ENCODE measurements at places on chromosomes 2 and 18.

DNA sequence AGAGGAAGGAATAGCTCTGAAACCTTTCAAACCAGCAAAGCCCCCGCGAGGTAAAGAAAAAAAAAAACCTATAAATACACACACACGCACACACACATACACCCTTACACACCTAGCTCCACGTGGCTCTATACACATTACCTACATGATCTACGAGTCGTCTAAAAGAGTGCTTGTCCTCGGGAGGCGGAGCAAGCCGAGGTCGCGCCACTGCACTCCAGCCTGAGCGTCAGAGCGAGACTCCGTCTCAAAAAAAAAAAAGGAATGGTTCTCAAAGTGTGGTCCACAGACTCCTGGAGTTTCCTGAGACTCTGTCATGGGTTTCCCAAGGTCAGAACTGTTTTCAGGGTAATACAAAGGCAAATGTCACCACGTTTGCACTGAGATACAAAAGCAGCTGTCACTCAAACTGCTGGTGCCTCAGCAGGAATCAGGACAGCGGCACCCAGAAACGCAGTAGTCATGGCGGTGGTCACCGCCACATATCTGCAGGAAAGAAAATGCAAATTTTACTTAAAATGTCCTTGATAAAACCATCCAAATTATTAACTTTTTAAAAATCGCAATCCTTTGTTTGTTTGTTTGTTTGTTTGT is 130.0 kb upstream of the GPC1 start:
- peaks cover 6% of the 10 kb centered on the region for H3K4me1 ChIP-seq
- H3K4me3 ChIP-seq: no peak overlapping the region
- H3K27ac ChIP-seq: no peak overlapping the region

DNA sequence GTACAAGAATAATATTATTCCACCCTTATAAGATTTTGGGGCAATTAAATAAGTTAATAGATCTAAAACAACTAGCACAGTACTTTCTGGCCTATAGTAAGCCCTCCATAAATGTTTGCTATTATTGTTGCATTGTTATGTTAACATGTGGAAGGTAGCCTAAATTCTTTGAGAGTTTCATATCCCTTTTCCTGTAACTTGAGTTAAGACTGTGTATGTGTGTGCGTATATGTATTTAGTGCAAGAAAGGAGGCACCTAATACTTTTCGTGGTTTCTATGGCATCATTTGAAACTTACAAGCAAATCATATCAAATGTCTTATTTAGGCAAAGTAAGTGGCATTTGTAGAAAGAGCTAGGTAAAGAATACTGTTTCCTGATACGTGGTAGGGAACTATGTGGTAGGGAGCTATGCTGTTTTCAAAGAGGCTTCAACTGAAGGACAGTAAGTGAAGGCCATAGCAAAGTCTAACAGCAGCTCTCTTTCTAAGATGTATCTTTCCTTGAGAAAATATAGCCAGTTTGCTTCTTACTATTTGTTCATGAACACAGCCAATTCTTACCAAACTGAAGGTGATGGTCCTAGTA is 36.8 kb upstream of the C2orf74 start:
- no peaks in the 10 kb centered on the region for H3K36me3 ChIP-seq
- DNase-seq: no peak
- no peaks in the 10 kb centered on the region for H3K4me1 ChIP-seq
- no peak overlapping the region for H3K27ac ChIP-seq
- H3K4me3 ChIP-seq: no peak overlapping the region

DNA sequence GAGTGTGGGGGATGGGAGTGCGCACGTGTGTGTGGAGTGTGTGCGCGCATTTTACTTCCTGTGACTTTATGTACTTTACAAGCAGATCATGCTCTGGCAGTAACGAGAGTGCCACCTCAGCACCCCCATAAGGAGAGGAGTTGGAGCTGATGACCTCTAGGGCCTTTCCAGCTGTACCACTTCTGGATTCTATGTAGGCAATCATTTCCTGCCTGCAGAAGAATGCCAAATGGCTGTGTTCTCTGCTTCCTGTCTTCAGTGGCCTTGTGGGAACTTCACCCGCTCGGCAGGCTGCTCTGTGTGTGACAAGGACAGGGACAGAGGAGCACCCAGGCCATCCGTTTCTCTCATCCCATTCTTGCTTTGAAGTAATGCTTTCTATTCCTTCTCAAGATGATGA is 22.8 kb upstream of the ZNF385B start:
- no peaks in the 10 kb centered on the region for H3K36me3 ChIP-seq
- no peak overlapping the region for H3K4me3 ChIP-seq
- no peaks in the 10 kb centered on the region for H3K27me3 ChIP-seq
- H3K4me1 ChIP-seq: no peaks in the 10 kb centered on the region
- DNase-seq: no peak
- H3K27ac ChIP-seq: no peak overlapping the region

- no peaks in the 10 kb centered on the region for H3K36me3 ChIP-seq
- H3K27me3 ChIP-seq: no peaks in the 10 kb centered on the region
- DNase-seq: no peak
Observed at GRCh38 chr2:181165199-181165868, 184.9 kb downstream of the UBE2E3 start.

DNA sequence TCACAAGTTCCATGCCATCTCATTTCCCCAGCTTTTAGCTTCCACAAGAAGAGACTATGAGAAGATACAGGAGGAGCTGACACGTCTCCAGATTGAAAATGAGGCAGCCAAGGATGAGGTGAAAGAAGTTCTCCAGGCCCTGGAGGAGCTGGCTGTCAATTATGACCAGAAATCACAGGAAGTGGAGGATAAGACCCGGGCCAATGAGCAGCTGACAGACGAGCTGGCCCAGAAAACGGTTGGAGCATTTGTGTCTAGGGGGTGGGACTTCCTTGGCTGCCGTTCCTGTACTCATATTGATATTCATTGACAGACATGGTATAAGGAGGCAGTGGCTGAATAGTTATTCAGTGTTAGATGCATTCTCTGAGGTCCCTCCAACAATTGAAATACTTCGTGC is 57.2 kb upstream of the LYPD6B start:
- no peak overlapping the region for H3K27ac ChIP-seq
- no peak overlapping the region for H3K4me3 ChIP-seq
- H3K4me1 ChIP-seq: peaks cover 8% of the 10 kb centered on the region
- DNase-seq: no peak

GRCh38 chr2:22907330-22907729 is 477.6 kb upstream of the KLHL29 start:
- no peaks in the 10 kb centered on the region for H3K27me3 ChIP-seq
- H3K4me3 ChIP-seq: no peak overlapping the region
- no peak overlapping the region for H3K27ac ChIP-seq
- H3K4me1 ChIP-seq: peaks cover 4% of the 10 kb centered on the region

DNA sequence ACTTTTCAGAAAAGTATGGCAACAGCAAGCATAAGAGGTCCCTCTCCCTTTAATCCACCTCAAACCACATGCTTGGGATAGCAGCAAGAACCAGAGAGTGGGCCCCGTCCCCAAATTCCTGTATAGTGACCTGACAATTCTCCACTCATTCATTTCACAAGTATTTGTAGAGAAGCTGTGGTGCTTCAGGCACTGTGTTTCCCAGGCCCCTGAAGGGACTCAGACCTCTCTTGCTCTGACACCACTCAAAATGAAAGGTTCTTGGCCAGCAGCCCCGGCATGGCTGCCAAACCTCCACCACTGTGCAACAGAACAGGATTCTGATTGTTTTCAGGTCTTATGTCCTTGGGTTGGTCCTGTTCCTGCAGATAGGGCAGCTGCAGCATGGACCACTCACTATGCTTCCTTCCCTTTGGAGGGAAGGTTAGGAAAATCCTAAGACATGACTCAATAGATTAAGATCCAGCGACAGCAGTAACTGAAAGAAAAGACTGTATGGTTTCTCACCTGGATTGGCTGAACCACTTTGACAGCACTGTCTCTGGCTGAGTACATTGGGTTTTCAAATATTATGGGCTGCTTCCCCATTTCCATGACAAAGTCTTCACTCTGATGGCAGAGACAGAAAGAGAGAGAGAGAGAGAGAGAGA is 67.6 kb downstream of the DHRS9 start:
- H3K27ac ChIP-seq: no peak overlapping the region
- no peak overlapping the region for H3K4me3 ChIP-seq
- DNase-seq: no peak

DNA sequence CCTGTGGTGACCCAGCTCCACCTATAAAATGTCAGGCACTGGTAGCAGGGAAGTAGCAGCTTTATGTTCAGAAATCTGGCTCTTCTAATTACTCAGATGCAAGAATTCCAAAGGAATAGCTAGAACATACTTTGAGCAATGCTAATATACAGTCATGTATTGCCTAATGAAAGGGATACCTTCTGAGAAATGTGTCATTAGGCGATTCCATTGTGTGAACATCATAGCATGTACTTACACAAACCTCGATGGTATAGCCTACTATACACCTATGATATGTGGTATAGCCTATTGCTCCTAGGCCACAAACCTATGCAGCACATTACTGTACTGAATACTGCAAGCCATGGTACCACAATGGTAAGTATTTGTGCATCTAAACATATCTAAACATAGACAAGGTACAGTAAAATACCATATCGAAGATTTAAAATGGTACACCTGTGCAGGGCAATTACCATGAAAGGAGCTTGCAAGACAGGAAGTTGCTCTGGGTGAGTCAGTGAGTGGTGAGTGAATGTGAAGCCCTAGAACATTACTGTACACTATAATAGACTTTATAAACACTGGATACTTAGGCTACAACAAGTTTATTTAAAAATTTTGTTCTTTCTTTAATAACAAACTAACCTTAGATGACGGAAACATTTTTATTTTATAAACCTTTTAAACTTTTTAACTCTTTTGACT is 50.3 kb upstream of the ETAA1 start:
- H3K27me3 ChIP-seq: peaks cover 3% of the 10 kb centered on the region
- H3K4me3 ChIP-seq: no peak overlapping the region
- DNase-seq: no peak
- no peaks in the 10 kb centered on the region for H3K36me3 ChIP-seq
- no peak overlapping the region for H3K27ac ChIP-seq

DNA sequence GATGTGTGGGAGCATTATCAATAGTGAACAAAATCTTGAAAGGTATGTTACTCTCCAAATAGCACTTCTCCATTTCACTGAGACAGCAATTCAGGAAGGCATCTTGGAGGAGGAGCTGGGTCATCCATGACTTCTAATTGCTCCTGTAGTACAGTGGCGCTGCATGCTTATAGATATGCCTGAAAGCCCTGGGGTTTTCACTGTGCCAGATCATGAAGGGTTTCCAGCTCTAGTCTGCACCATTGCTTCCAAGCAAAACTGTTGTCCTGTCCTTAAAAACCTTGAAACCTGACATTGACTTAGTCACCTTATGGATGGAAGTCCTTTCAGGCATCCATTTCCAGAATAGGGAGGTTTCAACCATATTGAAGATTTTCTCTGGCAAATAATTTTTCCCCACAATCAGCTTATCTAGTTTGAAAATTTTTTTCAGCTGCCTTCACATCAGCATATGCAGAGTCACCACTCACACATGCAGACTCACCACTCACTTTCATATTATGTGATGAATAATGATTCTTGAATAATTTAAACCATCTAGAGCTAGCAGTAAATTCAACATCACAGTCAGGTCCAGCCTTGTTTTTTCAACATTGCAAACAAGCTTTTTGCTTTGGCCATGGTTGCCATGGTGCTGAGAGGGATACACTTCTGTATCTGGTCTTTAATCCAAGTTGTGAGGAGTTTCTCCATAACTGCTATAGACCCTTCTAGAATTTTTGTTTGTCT is 297.1 kb downstream of the CLIP4 start:
- H3K27me3 ChIP-seq: no peaks in the 10 kb centered on the region
- DNase-seq: no peak
- no peak overlapping the region for H3K4me3 ChIP-seq
- H3K36me3 ChIP-seq: 0 out of 2 replicates have a peak, but pooled peaks cover 2% of the 10 kb centered on the region
- no peak overlapping the region for H3K27ac ChIP-seq
- no peaks in the 10 kb centered on the region for H3K4me1 ChIP-seq

DNA sequence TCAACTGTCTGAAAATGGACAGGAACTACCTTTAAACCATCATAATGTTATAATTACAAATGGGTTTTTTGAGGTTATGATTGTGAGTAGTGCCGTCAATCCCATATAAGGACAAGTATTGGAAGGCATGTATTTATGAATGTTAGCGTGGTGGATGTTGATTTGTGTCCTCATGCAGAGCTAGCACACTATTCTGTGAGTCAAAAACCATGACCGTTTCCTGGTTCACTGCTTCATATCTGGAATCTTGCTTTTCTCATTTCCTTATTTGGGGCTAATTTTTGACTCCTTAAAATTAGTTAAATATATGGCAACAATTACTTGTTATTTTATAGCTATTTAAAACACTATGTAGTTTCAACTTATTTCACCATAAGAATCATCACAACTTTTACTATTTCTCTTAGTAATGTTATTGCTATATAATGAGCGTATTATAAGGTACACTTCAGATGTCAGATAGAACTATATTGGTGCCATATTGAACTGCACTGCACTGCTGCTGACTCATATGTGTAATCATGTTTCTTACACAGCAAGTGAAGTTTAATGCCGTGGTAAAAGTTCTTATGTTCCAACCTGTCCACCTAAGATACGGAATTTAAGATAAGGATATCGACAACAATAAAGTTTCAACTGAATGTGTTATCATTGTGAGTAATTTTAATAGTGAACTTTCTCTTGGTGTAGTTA is 192.8 kb downstream of the PTGR3 start:
- H3K4me3 ChIP-seq: no peak overlapping the region
- H3K4me1 ChIP-seq: no peaks in the 10 kb centered on the region
- H3K27me3 ChIP-seq: no peaks in the 10 kb centered on the region
- no peaks in the 10 kb centered on the region for H3K36me3 ChIP-seq
- no peak overlapping the region for H3K27ac ChIP-seq

Measured in SJCRH30 (cell line).